ENCODE measurements at places on chromosomes 16 and 17.

GRCh38 chr17:74012465-74012864 is 191.0 kb upstream of the RPL38 start:
- DNase-seq = no peak

- no peak for DNase-seq
These were observed 479.1 kb downstream of the SLC39A11 start for GRCh38 chr17:72613396-72613795.

DNA sequence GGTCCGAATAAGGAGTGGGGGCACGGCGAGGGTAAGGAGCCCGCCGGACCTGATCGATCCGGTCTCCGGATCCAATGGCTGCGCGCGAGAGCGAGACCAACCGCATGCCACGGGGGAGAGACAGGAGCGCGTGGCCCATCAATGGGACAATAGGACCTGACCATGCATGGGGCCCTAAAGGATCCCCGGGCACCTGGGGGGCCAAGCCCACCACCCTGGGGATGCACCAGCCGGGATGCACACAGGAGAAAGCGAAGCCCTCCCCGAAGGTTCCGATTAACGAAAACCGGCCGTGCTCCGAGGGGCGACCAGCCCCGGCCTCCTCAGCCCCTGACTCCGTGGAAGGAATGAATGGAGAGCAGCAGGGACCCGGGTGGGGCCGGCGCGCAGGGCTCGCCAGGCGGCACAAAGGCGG is 525 bp downstream of the JPT1 start:
- DNase-seq = no peak

DNA sequence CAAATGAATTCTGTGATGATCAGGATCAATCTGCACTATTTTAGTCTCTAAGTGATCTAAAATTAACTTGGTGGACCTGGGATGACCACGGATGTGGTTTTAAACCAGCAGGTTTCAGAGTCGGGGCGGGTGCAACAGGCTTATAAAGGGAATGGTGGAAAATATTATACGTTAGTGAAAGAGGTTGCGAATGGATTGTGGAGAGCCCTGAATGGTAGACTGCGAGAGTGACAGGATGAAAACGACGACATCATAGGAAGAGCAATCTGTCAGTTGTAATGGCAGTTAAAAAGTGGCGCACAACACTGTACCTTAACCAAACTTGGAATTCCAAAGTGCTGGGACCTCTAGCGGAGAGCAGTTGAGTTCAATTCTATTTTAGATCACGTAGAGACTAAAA is 1.2 kb upstream of the CYB5B start:
- no peak for DNase-seq

DNA sequence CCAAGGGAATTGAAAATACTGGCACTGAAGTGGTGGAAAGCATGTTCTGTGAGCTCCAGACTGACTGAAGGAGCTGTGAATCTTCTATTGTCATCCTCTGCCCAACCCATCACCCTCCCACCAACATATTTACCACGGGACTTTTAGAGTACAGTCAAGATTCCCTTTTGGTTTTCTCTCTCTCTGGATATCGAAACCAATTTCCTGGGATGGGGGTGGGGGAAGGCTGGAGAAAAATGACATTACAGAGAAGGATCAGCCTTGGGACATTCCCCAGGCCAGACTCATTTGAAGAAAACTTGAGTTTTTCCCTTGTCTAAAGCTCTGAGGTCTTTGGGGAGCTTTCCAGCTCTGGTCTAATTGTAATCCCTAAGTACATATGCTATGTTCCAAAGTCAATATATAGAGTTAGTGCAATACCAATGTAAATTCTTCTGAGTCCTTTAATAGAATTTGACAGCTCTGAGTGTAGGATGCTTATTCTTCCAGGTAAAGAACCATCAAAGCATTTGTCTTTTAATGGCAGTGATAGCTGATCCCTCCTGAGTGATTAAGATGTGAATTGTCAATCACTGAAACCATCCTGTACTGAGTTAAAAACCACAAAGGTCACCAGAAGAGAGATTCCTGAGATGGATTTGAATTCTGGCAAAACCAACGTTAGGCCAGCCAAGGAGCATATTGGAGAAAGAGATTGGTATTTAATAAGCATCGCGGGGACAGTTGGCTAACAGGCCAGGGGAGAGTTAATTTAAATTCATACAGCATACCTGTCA is 48.8 kb upstream of the CCL1 start:
- no peak for DNase-seq

- no peak for DNase-seq
These were observed 190.6 kb downstream of the MAF start for GRCh38 chr16:79409978-79410377.

DNA sequence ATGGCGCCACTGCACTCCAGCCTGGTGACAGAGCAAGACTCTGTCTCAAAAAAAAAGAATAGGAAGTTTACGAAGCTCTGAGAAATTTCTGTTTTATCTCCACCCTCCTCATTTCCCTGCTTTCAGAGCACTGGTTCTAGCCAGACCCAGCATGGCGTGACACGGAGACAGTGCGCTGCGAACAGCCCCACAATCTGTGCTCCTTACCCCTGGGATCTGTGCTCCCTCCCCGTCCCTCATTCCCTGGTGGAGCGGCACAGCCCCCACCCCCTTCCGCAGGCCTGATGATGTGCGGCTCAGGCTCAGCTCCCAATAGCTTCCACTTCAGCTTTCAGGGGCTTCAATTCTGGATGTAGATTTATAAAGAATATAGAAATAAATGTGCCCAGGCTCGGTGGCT is 56.1 kb upstream of the ENDOV start:
- DNase-seq = no peak

GRCh38 chr17:70109497-70109896 is 34.5 kb downstream of the KCNJ16 start:
- DNase-seq = no peak

GRCh38 chr17:66459811-66460270 is 157.4 kb downstream of the PRKCA start:
- DNase-seq = peak; percentile 93

DNA sequence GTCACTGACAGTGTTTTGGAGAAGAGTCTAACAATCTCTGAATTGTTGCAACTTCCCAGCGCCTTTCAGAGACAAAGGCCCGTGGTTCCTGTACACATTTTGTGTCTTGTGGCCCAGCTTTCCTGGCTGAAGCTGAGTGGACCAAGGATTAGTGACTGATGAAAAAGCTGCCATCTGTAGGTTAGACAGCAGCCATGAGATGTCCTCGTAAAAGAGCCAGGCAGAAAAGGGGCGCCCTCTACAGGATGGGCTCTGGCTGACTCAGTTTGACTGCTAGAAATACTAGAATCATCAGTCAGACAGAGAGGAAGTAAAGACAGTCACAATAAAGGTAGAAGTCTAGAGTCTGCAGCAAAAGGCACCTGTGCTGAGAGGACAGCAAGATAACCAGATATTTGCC is 26.5 kb upstream of the NF1 start:
- no peak for DNase-seq

DNA sequence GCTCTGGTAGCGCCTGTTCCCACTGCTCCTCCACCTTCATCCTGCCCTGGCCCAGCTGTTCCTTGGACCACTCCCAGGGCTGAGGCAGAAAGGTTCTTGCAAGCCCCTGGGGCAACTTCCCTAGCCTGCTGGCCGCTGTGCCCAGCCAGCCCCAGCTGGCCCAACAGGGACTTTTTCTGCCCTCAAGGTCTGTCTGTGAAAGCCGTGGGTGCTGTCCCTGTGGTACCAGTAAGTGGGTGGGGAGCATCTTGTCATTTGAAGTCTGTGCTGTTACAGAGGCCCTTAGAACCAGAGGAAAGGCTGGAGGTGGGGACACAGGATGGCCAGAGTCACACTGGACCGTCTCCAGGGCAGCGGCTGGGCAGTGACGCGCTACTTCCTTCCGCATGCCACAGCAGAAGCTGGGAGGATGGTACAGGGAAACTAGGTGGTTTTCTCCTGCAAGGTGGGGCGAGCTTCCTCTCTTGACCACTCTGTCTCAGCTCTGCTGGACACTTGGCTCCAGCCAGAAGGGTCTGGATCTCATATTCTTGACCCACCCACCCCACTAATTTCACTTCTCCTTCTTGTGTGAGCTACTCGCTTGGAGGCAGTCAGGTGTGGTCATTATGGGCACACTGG is 87.8 kb downstream of the PLCG2 start:
- DNase-seq = no peak

DNA sequence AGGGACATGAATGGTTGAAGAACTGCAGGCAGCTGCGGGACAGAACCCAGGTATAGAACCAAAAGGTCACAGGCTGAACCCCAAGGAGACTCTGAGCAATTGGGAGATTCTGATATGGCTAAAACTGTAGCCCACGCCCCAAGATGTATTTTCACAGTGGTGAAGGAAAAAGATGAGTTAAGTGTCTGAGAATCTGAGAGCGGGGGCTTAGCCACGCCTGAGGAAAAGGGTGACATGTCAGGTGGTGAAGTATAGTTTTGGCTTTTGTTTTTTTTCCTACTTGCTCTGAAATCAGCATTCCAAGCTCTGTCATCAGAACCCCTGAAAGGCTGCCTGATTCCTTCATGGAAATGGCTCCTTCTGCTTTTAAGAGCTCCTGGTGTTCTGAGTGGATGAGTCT is 73.3 kb downstream of the AKAP1 start:
- no peak for DNase-seq

DNA sequence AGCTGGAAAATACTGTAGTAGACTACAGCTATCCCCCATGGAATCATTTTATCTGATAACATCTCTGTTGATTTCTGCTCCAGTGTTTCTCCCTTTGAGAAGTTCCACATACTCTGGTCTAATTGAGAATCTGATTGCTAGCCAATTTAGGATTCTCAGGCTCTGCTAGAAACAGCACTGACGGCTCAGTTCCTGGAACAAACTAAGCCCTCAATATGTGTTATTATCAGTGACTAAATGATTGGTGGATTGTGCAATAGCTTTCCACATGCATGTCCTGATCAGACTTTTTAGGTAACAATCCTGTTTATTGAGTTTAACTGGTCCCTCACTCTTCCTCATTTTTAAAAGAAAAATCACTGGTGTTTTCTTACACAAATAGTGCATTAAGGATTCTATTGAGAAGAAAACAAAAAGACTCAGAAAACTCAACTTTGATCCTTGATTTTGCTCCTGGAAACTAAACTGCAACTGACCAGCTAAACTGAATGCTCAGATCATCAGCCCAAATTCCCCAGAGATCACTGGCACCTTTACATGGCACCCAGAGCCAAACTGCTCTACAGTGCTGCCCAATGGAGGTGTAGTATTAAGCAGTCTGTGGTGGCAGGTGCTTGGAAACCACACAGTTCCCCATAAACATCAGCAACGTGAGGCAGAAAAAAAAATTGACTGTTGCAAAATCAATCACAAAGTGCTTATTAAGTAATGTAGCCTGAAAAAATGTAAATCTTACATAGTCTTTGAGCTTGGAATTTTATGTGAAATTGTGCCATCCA is 423.7 kb downstream of the TOX3 start:
- no peak for DNase-seq

DNA sequence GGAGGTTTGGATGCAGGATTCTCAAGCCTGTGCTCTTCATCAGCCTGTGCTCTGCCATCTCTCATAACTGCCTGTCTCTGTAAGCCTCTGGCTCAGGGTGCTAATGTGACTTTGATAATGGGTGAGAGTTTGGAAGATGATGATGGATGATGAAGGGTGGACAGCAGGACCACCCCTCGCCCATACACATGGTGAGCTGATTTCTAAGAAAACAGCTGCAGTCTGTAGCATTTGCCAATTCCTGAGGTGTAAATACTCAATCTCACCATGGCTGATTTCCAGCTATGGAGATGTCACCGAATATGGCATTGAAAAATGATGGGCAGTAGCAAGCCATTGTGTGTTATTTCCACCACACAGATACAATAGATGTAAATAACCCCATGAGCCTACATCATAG is 74.2 kb downstream of the ARSG start:
- no peak for DNase-seq

DNA sequence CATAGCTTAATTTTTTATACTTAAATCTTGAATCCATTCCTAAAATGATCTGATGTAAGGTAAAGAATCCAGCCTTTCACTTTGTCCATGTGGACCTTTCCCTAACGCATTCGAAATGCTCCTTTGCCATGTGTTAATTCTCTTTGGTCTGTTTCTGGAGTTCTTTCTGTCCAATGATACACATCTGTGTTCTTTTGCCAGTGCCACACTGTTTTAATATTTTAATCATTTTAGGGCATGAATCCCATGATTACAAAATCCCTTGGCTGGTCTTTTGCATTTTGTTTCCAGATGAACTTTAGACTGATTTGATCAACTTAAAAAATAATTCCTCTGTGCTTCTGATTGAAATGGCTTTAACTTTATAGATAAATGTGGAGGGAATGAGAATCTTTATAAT is 74.1 kb downstream of the NTN1 start:
- DNase-seq = no peak

DNA sequence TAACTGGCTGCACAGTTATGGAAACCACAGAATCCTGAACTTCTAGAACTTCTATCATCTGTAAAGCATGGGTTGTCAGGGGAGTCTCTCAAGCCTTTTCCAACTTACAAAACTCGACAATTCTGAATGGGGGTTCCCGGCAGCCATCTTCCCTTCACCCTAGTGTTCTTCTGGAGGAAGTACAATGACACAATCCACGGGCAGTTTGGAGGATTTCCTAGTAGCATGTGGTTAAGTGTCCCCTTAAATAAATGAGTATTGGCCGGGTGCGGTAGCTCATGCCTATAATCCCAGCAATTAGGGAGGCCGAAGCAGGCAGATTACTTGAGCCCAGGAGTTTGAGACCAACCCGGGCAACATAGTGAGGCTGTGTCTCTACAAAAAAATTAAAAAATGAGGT is 2.1 kb downstream of the SLC16A6 start:
- DNase-seq = no peak

DNA sequence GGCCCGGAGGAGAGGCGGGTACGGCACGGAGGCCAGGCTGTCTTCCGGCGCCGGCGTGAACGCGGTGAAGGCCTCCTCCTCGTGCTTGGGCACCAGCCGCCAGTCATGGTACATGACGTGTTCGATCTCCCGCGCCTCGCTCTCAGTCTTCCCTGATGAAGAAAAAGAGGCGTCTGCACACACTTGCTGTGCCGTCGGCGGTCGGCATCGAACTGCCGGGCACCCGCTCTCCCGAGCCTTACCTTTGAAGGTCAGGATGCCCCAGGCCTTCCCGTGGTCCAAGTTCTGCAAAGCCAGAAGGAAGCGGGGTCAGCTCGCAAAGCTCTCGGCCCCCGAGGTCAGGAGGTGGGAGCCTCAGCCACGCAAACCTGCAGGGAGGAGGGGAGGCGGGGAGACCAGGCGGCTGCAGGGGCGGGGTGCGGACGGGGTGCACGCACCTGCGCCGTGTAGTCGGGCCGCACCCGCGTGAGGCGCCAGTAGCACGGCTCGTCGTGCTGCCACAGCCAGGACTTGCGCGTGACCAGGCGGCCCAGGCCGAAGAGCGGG is at the start of gene EME2:
TSS of gene EME2 (plus strand) at position 449 of the 546 bp plus-strand sequence. CDS start 418 bp downstream, outside the sequence.
- no peak for DNase-seq

- DNase-seq = no peak
These were observed 11.3 kb upstream of the SKAP1 start for GRCh38 chr17:48441231-48441711.

DNA sequence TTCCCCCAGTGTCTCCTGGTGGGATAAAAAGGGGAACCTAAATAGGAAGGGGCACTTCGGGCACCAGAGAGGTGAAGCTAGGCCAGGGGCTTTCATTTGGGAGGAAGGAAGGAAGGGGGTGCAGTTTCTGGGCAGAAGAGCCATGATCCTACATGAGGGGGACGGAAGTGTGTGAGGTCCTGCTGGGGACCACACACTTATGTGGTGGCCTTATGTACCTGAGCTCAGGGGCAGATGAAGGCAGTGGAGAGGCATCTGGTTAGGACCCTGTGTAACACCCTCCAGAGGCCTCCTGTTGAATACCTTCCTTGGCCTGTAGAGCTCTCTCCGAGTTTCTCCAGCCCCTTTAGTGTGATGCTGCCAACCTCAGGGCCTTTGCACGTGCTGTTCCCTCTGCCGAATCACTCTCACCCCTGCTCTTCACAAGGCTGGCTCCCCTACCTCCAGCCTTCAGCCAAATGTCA is 21.2 kb downstream of the IGFBP4 start:
- DNase-seq = no peak

- no peak for DNase-seq
These were observed 274.1 kb downstream of the SEC14L1 start for GRCh38 chr17:77414811-77415400.
